ENCODE measurements at places on chromosomes 3 and 15.
A peak's percentile ranks its signal among the peaks of the same experiment; 100 is the strongest.

DNA sequence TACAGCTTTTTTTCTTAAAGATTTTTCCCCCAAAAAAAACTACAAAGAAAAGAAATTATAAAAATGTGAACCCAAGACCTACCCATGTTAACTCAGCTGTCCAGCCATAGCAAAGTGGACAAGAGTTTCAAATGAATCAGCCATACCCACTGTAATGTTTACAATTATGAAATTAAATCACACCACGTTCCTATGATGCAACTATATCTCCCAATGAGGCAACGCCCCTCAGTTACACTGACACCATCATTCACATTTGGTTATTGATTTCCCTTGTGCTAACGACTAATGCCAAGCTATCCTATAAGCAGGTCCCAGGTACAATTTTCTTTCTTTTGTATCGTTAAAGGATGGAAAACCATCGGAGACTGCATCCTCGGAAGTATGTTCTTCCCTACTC lies 115.1 kb upstream of the ICE2 start:
- H3K36me3 ChIP-seq = no peaks in the 10 kb centered on the region
- H3K4me1 ChIP-seq = no peaks in the 10 kb centered on the region
- no peak overlapping the region for H3K4me3 ChIP-seq
- DNase-seq = no peak

DNA sequence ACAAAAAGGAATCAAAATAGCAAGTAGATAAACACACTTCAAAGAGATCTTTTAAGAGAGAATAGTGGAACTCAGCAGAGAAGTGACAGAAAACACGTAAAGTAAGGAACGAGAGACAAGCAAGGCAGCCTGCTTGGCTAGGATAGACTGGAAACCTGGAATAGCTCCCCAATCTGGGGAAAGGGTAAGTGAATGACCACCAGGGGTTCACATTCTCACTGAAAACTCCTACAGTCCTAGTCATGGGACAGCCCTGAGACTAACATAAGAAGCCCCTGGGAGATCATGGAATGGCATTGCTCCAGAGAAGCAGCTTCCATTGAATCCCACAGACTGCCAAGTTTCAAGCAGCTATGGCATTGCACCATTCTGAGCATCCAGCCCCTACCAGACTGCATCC lies 363.6 kb upstream of the ARPP21 start:
- no peak for DNase-seq
- H3K4me3 ChIP-seq = no peak overlapping the region
- no peaks in the 10 kb centered on the region for H3K4me1 ChIP-seq
- H3K27me3 ChIP-seq = no peaks in the 10 kb centered on the region

DNA sequence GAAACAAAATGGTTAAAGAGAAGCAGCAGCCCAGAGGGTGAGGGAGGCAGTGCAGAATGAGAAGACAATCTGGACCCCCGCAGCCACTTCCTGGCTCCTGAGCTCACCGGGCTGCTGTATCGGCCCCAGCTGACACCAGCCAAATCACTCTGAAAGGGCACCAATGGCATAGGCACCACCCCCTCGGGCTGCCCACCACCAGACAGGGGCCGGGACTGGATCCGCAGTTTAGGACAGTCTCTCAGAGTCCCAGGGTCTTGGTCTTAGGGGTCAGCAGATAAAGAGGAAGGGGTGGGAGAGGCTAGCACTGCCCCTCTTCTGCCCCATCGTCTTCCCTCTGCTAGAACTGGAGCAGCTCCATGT lies 17.9 kb upstream of the EHD4 start:
- no peak for DNase-seq
- no peak overlapping the region for H3K27ac ChIP-seq
- no peaks in the 10 kb centered on the region for H3K4me1 ChIP-seq
- no peaks in the 10 kb centered on the region for H3K36me3 ChIP-seq

DNA sequence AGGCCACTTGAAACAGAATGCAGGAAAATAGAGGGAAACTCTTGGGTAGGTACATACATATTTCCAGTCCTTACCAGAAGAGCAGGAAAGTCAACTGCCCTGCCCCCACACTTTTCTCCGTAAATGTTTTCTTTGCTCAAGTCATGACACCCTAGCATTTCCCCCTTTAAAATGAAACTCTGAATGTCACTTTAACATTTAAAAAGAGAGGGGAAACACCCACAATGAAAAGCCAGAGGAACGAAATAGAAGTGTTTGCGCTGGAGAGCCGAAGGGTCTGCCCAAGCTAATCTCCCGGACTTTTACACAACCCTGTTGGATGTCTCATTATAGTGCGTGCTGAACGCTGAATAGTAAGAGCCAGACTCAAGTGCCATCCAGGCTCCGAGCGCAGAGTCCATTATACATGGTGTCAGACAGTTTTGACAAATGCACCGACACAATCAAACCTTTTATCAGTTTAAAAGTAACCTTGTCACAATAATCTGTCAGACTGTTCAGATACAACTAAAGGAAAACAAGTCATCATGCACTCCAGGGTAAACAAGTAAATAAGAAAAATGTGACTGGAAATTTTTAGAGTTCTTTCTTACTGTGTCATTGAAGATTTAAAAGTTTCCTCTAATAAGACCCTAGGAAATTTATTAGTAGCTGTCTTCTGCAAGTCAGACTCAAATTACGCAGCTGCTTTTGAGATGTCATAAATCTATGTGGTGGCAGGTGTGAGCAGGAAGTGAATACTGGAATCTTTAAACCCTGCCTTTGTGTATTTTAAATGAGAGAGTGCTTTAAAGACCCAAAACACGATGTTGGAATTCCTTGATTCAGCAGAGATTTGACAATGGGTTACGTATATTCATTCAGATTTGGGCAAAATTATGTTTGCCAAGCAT lies 159.8 kb downstream of the RBMS3 start:
- peak overlapping the region; percentile 29 for H3K4me3 ChIP-seq
- no peaks in the 10 kb centered on the region for H3K27me3 ChIP-seq
- no peak for DNase-seq
- no peaks in the 10 kb centered on the region for H3K36me3 ChIP-seq

DNA sequence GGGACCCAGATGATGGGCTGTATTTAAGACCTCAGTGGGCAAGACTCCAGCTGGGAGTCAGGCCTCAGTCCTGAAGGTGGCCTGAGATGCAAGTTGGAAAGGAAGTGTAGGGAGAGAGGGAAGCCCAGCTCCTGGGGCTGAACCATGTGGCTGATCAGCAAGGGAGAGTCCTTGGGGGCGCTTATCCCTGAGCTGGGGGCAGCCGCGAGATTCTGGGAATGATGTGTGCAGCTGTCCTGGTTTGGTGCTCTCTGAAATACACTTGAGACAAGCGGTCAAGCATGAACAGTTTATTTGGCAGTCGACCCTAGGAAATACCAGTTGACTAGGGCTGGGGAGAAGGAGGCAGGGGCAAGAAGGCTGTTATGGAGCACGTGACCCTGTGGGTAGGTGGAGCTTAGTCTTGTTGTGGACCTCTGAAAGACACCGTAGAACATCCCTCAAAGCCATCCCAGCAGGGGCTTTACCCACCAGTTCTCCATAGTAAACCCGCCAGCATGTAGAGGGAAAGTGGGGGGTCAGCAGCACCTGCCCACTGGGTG lies 41.8 kb upstream of the SLC6A11 start:
- no peaks in the 10 kb centered on the region for H3K4me1 ChIP-seq
- no peaks in the 10 kb centered on the region for H3K36me3 ChIP-seq
- peak; percentile 34 for DNase-seq
- H3K27me3 ChIP-seq = no peaks in the 10 kb centered on the region

DNA sequence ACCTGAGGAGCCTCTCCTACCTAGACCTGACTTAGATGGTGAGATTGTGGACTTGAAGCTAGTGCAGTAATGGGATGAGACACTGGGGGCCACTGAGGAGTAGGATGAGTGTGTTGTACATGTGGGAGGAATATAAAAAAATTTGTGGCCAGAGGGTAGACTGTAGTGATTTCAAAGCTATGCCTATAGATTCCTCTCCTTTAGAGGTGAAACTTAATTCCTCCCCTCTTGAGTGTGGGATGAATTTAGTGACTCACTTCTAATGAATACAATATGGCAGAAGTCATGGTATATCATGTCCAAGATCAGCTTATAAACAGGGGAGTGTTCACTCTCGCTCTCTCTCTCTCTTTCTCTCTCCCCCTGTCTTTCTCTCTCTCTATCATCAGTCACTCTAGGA lies 6.7 kb downstream of the ZNF860 start:
- H3K36me3 ChIP-seq = no peaks in the 10 kb centered on the region
- no peaks in the 10 kb centered on the region for H3K27me3 ChIP-seq
- no peak overlapping the region for H3K27ac ChIP-seq
- DNase-seq = no peak
- no peak overlapping the region for H3K4me3 ChIP-seq
- H3K4me1 ChIP-seq = no peaks in the 10 kb centered on the region

GRCh38 chr3:122132949-122133540 lies 50.4 kb upstream of the CASR start:
- H3K4me3 ChIP-seq = no peak overlapping the region
- DNase-seq = no peak
- no peaks in the 10 kb centered on the region for H3K36me3 ChIP-seq
- H3K27me3 ChIP-seq = no peaks in the 10 kb centered on the region
- no peaks in the 10 kb centered on the region for H3K4me1 ChIP-seq
- no peak overlapping the region for H3K27ac ChIP-seq

GRCh38 chr3:52380023-52380422 lies 63.9 kb downstream of the DNAH1 start:
- H3K27ac ChIP-seq = no peak overlapping the region
- H3K36me3 ChIP-seq = peaks cover 6% of the 10 kb centered on the region
- H3K27me3 ChIP-seq = no peaks in the 10 kb centered on the region
- no peaks in the 10 kb centered on the region for H3K4me1 ChIP-seq
- no peak overlapping the region for H3K4me3 ChIP-seq

DNA sequence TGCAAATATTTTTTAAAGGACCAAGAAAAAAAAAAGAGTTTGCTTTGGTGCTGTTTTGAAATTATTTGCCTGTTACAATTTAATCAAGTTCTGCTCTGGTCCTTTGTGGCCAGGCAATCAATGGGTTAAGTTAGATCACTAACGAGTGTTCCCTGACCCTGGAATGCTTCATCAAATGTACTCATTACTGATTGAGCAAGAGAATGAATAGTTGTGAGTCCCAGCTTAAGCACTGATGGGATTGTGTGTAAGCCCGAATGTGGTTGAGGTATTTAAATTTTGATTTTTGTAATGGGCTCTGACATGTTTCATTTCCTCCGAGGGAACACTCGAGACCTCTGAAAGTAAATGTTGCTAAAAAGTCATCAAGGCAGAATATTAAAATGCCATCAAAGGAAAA lies 699.1 kb downstream of the MCTP2 start:
- H3K27ac ChIP-seq = no peak overlapping the region
- no peak for DNase-seq
- H3K4me1 ChIP-seq = no peaks in the 10 kb centered on the region

GRCh38 chr3:61862614-61863289 lies 301.4 kb downstream of the PTPRG start:
- no peak overlapping the region for H3K4me3 ChIP-seq
- H3K4me1 ChIP-seq = peaks cover 10% of the 10 kb centered on the region
- no peaks in the 10 kb centered on the region for H3K36me3 ChIP-seq
- no peak for DNase-seq
- no peaks in the 10 kb centered on the region for H3K27me3 ChIP-seq

- no peak for DNase-seq
- no peaks in the 10 kb centered on the region for H3K27me3 ChIP-seq
- H3K4me3 ChIP-seq = no peak overlapping the region
- H3K4me1 ChIP-seq = peaks cover 18% of the 10 kb centered on the region
- H3K36me3 ChIP-seq = no peaks in the 10 kb centered on the region
- no peak overlapping the region for H3K27ac ChIP-seq
Observed at GRCh38 chr3:24828011-24828410, 333.4 kb upstream of the THRB start.

DNA sequence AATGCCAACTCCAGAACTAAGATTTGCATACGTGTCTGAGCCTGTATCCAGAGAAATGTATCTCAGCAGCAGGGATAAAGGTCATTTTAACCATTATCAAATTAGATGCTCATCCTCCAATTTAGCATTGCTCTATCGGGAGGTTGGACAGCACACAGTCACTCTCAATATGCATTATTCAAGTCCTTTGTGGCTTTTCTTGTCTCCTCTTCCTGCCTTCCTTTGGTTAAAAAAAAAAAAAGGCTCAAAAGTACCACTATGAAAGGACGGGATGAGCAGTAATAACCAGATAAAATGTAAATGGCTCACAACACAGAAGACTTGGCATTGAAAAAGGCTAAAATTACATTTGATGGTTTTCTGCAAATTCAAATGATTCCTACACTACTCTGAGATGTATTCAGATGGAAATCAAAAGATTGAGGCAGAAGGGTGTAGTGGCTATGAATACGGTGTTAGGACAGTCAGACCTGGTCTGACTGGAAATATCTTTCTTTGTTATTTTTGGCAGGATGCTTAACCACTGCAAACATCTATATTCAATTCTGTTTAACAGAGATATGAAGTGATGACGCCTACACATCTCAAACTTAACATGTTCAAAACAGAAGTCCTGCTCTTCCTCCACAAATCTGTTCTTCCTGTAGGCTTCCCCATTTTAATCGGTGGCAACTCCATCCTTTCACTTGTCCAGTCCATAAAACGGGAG lies 109.6 kb downstream of the ADAMTS9 start:
- no peak for DNase-seq
- no peaks in the 10 kb centered on the region for H3K36me3 ChIP-seq
- H3K27ac ChIP-seq = no peak overlapping the region
- H3K4me1 ChIP-seq = no peaks in the 10 kb centered on the region
- no peaks in the 10 kb centered on the region for H3K27me3 ChIP-seq

GRCh38 chr3:136110481-136110880 lies 85.7 kb downstream of the MSL2 start:
- no peaks in the 10 kb centered on the region for H3K27me3 ChIP-seq
- no peaks in the 10 kb centered on the region for H3K4me1 ChIP-seq
- peaks cover 5% of the 10 kb centered on the region for H3K36me3 ChIP-seq
- H3K4me3 ChIP-seq = no peak overlapping the region
- H3K27ac ChIP-seq = no peak overlapping the region

- DNase-seq = no peak
- no peaks in the 10 kb centered on the region for H3K36me3 ChIP-seq
- no peak overlapping the region for H3K27ac ChIP-seq
- H3K4me3 ChIP-seq = no peak overlapping the region
- no peaks in the 10 kb centered on the region for H3K27me3 ChIP-seq
Observed at GRCh38 chr15:81914734-81915256, 131.0 kb downstream of the MEX3B start.
